ENCODE measurements at places on chromosomes 1 and 21. TPM values are rescaled to one million over a fixed set of nuclear protein-coding genes. Genes with fewer than 3 reads are reported as not detected.
A peak's percentile ranks its signal among the peaks of the same experiment; 100 is the strongest.

The SNRPE gene
- 46.3 TPM for total RNA-seq

DNA sequence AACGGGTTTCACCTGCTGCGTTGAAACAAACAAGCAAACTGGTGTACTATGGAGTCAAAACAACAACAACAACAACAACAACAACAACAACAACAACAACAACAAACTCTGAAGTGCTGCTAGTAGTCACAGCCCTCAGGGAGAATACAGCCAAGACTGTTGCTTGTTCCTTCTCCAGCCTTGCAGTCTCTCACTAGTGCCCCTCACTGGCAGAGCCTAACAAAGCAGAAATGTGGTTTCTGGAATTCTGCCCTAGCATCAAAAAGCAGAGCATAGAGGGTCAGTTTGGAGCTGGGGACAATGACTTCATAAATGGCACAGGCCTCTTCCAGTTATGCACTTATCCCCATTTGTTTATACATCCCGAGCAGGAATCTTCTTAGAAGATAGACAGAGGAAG, 187.4 kb downstream of the KCNK2 start:
- peaks cover 23% of the 10 kb centered on the region for H3K4me1 ChIP-seq
- no peaks in the 10 kb centered on the region for H3K27me3 ChIP-seq
- H3K27ac ChIP-seq = no peak overlapping the region
- DNase-seq = no peak

- H3K4me1 ChIP-seq = peaks cover 9% of the 10 kb centered on the region
- H3K4me3 ChIP-seq = no peak overlapping the region
- H3K27me3 ChIP-seq = no peaks in the 10 kb centered on the region
These were observed 38.3 kb downstream of the RNF115 start for GRCh38 chr1:145785547-145785946.

DNA sequence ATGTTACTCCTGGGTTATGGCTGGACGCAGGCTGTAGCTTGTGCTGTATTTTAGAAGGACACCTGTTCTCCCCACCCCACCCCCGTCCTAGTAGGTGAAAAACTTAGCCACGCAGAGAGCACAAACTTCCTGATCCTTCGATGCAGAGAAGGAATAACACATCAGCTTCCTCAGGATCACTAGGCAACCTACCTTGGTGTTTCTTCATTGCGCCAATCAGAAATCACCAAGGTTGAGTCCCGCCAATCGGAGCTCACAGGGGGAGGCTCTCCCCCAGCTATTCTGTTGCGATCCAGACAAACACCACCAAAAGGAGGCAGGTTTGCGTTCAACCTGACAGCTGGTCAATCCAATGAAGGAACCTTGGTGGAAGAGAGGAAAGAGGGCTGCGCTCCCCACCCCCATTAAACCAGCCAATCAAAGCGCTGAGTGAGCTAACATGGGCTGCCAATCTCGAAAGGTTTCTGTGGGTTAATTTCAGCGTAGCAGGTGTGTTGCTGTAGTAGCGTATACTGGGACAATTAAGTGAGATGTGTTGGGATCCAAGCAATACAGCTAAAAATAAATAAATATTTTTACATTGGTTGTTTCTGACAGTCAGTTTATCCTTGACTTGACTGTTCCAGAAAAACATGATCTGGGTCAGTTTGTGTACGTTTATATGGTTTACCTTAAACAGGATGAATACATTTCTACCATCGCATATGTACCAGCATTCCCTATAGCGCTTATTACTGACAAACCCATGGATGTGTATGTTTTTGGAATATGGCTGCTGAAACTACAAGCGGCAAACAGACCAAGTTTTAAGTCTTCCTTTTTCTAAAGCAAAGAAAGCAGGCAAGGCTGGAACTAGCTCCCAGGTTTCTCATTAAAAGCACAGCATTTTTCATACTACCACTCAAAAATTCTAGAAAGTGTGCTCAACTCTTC, at the start of gene GOLPH3L:
Gene GOLPH3L, minus strand, starts transcription at position 160 of the 933 bp plus-strand sequence. CDS start 2,316 bp downstream, outside the sequence.
- peaks cover 7% of the 10 kb centered on the region for H3K4me1 ChIP-seq
- peak within 1 kb of the TSS; percentile 77 for H3K4me3 ChIP-seq
- peaks cover 23% of the 10 kb centered on the region for H3K36me3 ChIP-seq
- peak within 1 kb of the TSS; percentile 59 for H3K27ac ChIP-seq

GRCh38 chr1:229318056-229318455, 24.8 kb downstream of the CCSAP start:
- no peaks in the 10 kb centered on the region for H3K4me1 ChIP-seq
- no peak overlapping the region for H3K27ac ChIP-seq
- H3K4me3 ChIP-seq = no peak overlapping the region
- peaks cover 19% of the 10 kb centered on the region for H3K36me3 ChIP-seq

DNA sequence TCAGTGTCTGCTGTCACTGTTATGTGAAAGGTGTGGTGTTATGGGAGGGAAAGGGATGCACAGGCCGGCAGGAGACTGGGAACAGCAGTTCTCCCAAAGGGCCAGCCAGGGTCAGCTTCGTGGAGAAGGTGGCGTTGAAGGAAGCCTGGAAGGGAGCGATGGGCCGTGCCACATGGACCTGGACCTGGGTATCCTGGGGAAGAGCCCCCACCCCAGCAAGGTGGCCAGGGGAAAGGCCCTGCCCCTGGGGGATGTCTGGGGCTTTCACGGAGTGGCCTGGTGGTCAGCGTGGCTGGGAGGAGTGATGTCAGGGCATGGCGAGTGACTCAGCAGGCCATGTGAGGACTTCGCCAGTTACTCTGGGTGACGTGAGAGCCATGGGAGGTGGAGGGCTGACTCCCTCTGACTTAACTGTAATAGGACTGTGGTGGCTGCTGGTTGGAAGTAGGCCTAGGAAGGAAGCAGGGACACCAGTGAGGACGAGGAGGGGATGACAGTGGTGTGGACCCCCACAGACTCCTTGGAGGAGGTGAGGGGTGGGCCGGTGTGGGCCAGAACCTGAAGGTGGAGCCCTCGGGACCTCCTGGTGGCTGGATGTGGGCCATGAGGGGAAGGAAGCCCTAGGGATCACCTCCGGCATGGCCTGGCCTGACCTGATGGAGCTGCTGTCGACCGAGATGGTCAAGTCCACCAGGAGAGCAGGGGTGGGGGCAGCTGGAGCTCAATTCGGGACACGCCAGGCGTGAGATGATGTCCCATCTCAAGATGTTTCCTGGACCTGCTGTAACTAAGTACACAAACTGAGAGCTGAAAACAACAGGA, 54.5 kb downstream of the BACE2 start:
- DNase-seq = peak; percentile 79
- H3K36me3 ChIP-seq = no peaks in the 10 kb centered on the region
- H3K4me1 ChIP-seq = peaks cover 9% of the 10 kb centered on the region
- no peak overlapping the region for H3K4me3 ChIP-seq
- H3K27me3 ChIP-seq = no peaks in the 10 kb centered on the region
- peak overlapping the region; percentile 48 for H3K27ac ChIP-seq

GRCh38 chr1:202283991-202284390, 57.7 kb downstream of the UBE2T start:
- no peak overlapping the region for H3K4me3 ChIP-seq
- no peaks in the 10 kb centered on the region for H3K36me3 ChIP-seq
- DNase-seq = no peak
- H3K27me3 ChIP-seq = no peaks in the 10 kb centered on the region
